Smooth muscle cell of bladder (primary cell): ENCODE measurements at places on chromosomes 12 and 14. TPM values are rescaled to one million over a fixed set of nuclear protein-coding genes. Genes with fewer than 3 reads are reported as not detected.

Gene TAS2R46
- 1.3 and 1.8 TPM in 2 replicates for total RNA-seq

Gene AJUBA
- total RNA-seq = 31.0 and 47.3 TPM in 2 replicates

Gene PRH1
- total RNA-seq = 11.2 and 16.6 TPM in 2 replicates

Gene PGF
- total RNA-seq = 1.7 and 3.5 TPM in 2 replicates

Gene FAM90A1
- under 0.01 and 0.09 TPM in 2 replicates for total RNA-seq

Gene PUS1
- 8.4 and 12.5 TPM in 2 replicates for total RNA-seq

Gene RNF212B
- total RNA-seq = not detected in 2 replicates

Gene DGKA
- 18.8 and 25.6 TPM in 2 replicates for total RNA-seq

Gene P2RX7
- total RNA-seq = 0.65 and 1.7 TPM in 2 replicates

Gene HOXC5
- total RNA-seq = not detected in 2 replicates

Gene KLHL33
- total RNA-seq = 0.14 and 0.18 TPM in 2 replicates

Gene SPPL3
- 4.4 and 5.5 TPM in 2 replicates for total RNA-seq

Gene PRB2
- total RNA-seq = not detected in 2 replicates

Gene OVCH1
- 0.09 and 0.14 TPM in 2 replicates for total RNA-seq

Gene APOF
- not detected in 2 replicates for total RNA-seq

Gene PPP1R13B
- 1.9 and 2.1 TPM in 2 replicates for total RNA-seq

Gene TMEM132D
- total RNA-seq = under 0.01 TPM in 1 of 2 replicates, not detected in the other

Gene NPFF
- total RNA-seq = not detected in 2 replicates

Gene TOX4
- total RNA-seq = 18.8 and 23.8 TPM in 2 replicates

Gene MYRFL
- under 0.01 TPM in 2 replicates for total RNA-seq
